Progenitor cell of endocrine pancreas (in vitro differentiated cells): ENCODE measurements at places on chromosomes 1 and 21. TPM values are rescaled to one million over a fixed set of nuclear protein-coding genes. Genes with fewer than 3 reads are reported as not detected.

LDLRAD1 gene
- 0.20 and 0.84 TPM in 2 replicates for total RNA-seq

IGSF21 gene
- total RNA-seq = not detected in 2 replicates

TRAPPC10 gene
- total RNA-seq = 40.4 and 42.7 TPM in 2 replicates

PGLYRP4 gene
- total RNA-seq = not detected in 2 replicates

LAMB3 gene
- total RNA-seq = 10.7 and 12.5 TPM in 2 replicates

NUAK2 gene
- total RNA-seq = 4.5 and 5.6 TPM in 2 replicates

MTARC1 gene
- 37.1 and 40.5 TPM in 2 replicates for total RNA-seq

DNA sequence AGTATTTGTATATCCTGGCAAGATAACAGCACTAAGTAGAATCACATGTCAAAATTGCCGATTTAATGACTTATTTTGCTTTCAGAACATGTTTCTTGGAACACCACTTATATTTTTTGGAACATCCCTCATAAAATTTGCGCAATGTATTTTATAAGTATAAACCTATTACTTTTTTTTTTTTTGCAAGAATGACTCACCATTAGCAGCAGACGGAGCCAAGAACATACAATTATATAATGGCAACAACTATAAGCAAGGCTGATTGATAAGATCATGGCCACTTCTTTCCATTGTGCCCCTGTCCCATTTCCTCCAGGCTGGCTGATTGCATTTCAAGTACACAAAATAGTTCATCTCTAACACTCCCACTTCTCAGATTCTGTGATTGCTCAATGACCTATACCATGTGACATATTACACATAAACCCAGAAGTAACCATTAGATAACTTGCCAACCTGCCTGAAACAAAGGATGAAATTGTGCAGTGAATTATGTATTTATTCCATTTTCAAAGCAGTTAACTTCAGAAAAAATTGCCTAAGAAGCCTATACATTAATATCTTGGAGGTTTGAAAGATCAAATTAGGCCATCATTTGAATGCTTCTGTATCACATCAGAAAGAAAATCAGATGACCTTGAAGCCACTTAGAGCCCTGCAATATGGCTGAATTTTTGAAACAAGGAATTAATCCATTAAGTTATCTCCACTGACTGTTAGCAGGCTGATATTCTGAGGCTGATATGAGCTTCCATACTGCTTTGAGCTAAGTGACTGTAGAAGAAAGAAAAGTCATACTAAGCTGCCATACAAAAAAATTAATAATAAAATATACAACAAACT is 77.8 kb upstream of the PRMT6 start:
- no peak overlapping the region for H3K27ac ChIP-seq
- no peaks in the 10 kb centered on the region for H3K36me3 ChIP-seq
- H3K4me3 ChIP-seq = no peak overlapping the region

- DNase-seq = peak; percentile 12
- H3K4me3 ChIP-seq = peak overlapping the region; percentile 86
- peak overlapping the region; percentile 96 for H3K27ac ChIP-seq
- H3K4me1 ChIP-seq = peaks cover 31% of the 10 kb centered on the region
Observed at GRCh38 chr1:67429528-67430357, 459 bp downstream of the SERBP1 start.

DNA sequence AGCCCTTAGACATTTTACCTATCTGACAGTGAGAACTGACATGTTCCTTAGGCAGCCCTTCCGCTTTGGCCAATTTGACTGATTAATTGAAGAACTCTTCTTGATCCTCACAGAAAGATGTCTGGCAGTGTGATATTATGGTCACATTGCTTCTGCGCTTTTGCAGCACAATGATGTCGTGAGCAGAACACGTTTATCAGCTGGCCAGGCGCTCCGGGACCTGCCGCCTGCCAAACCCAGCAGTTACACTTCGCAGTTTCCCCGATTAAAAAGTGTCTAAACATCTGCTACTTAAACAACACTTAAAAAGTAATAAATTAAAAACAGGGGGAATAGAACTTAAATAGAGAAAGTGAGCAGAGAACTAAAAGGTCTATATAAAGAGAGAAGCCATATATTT is 103.5 kb upstream of the ETS2 start:
- no peak for DNase-seq
- H3K27ac ChIP-seq = no peak overlapping the region
- H3K4me3 ChIP-seq = no peak overlapping the region
- no peaks in the 10 kb centered on the region for H3K36me3 ChIP-seq

DNA sequence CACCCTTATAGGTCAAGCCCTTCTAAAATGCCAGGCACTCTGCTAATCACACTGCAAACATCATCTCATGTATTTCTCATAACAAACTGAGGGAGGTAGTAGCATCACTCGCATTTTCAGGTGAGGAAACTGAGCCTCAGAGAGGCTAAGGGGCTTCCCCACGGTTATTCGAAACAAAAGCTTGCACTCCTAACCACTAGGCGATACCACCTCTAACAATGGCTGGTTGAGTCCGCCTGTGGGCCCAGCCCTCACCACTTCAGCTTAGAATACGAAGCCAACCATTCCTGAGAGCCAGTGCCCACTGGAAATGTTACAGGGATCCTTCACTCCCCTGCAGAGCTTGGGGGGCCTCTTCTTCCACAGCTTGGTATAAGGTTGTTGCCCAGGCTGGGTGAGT is 65.3 kb upstream of the TENT5C start:
- H3K36me3 ChIP-seq = no peaks in the 10 kb centered on the region
- H3K27me3 ChIP-seq = no peaks in the 10 kb centered on the region
- peaks cover 7% of the 10 kb centered on the region for H3K4me1 ChIP-seq
- H3K4me3 ChIP-seq = no peak overlapping the region
- no peak overlapping the region for H3K27ac ChIP-seq

GRCh38 chr1:227934476-227935313 is 13.0 kb downstream of the WNT9A start:
- H3K27ac ChIP-seq = no peak overlapping the region
- H3K27me3 ChIP-seq = peaks cover 15% of the 10 kb centered on the region
- no peak overlapping the region for H3K4me3 ChIP-seq
- H3K4me1 ChIP-seq = no peaks in the 10 kb centered on the region

DNA sequence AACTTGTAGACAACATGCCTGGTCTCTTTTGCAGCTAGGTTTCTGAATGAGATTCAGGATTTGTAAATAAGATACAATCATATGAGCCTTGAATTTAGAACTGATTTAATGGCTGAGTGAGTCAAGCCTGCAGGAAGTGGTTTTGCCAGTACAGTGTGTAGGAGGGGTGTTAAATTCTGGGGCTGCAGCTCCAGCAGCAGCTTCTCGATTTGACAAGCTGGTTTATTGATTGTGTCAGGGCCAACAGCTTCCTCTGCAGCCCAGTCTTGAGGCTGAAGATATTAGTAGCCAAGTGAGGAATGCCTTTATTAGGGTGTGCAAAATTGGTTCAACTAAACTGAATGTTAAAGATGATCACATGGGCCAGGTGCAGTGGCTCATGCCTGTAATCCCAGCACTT is 11.5 kb upstream of the PLA2G5 start:
- no peaks in the 10 kb centered on the region for H3K36me3 ChIP-seq
- no peak overlapping the region for H3K27ac ChIP-seq
- no peak overlapping the region for H3K4me3 ChIP-seq
- no peaks in the 10 kb centered on the region for H3K4me1 ChIP-seq
- H3K27me3 ChIP-seq = peaks cover 16% of the 10 kb centered on the region
- DNase-seq = no peak

DNA sequence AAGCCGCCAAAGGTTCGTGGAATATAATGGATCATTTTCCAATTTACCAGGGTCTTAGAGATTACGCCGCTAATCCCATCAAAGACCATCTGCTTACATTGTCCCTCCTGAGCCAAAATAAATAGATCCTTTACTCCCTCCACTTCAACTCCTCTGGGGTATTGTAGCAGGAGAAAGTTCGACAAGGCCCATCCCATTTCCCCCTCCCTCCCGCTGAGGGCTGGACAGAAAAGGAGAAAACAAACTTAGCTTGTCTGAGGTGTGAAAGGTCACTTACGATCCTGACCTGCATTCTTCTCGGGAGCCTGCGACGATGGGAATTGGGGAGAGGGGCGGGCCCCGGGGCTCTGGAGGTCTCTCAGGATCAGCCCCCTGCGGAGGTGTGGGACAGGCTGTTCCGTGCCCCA is 60.8 kb downstream of the MEF2D start:
- H3K27me3 ChIP-seq = peaks cover 92% of the 10 kb centered on the region
- no peak for DNase-seq
- H3K4me1 ChIP-seq = peaks cover 5% of the 10 kb centered on the region
- no peak overlapping the region for H3K27ac ChIP-seq
- H3K36me3 ChIP-seq = no peaks in the 10 kb centered on the region

- peaks cover 21% of the 10 kb centered on the region for H3K27me3 ChIP-seq
- H3K36me3 ChIP-seq = no peaks in the 10 kb centered on the region
- DNase-seq = no peak
- no peaks in the 10 kb centered on the region for H3K4me1 ChIP-seq
Observed at GRCh38 chr1:66729523-66729922, 22.7 kb upstream of the DYNLT5 start.

DNA sequence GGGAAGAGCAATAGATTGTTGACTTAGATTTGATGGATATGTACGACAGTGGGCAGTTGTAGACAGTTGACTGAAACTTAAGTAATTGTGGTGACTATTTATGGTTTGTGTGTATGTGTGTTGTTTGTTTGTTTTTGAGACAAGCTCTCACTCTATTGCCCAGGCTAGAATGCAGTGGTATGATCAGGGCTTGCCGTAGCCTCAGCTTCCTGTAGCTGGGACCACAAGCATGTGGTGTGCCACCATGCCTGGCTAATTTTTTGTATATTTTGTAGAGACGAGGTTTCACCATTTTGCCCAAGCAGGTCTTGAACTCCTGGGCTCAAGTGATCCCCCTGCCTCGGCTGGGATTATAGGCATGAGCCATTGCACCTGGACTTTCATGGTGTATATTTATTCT is 9.8 kb downstream of the SDHC start:
- H3K27ac ChIP-seq = no peak overlapping the region
- no peaks in the 10 kb centered on the region for H3K27me3 ChIP-seq
- peaks cover 9% of the 10 kb centered on the region for H3K36me3 ChIP-seq
- H3K4me3 ChIP-seq = no peak overlapping the region
- no peak for DNase-seq

DNA sequence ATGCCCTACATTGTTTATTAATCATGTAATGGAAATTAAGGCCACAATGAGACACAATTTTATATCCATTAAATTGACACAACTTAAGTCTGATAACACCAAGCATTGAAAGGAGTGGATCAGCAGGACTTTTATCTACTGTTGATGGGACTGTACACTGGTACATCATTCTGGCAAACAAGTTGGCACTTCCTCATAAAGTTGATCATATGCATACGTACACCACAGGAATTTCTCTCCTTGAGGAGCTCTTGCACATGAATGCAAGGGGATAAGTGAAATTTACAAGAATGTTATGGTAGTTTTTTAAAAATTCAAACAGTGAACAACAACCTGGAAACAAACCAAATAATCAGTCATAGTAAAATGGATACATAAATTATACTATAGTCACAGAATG is 20.1 kb downstream of the RAVER2 start:
- no peak for DNase-seq
- no peak overlapping the region for H3K4me3 ChIP-seq
- H3K4me1 ChIP-seq = peaks cover 13% of the 10 kb centered on the region
- H3K36me3 ChIP-seq = peaks cover 9% of the 10 kb centered on the region
- H3K27me3 ChIP-seq = no peaks in the 10 kb centered on the region

- H3K27ac ChIP-seq = no peak overlapping the region
- no peak for DNase-seq
- peaks cover 38% of the 10 kb centered on the region for H3K27me3 ChIP-seq
- no peak overlapping the region for H3K4me3 ChIP-seq
- H3K36me3 ChIP-seq = no peaks in the 10 kb centered on the region
- peaks cover 29% of the 10 kb centered on the region for H3K4me1 ChIP-seq
Observed at GRCh38 chr1:54904476-54905048, 17.6 kb upstream of the DHCR24 start.

GRCh38 chr1:201396861-201397464 is 2.2 kb downstream of the LAD1 start:
- peaks cover 44% of the 10 kb centered on the region for H3K4me1 ChIP-seq
- H3K27me3 ChIP-seq = no peaks in the 10 kb centered on the region
- peak overlapping the region; percentile 45 for H3K27ac ChIP-seq
- DNase-seq = peak; percentile 48
- H3K4me3 ChIP-seq = peak overlapping the region; percentile 75

DNA sequence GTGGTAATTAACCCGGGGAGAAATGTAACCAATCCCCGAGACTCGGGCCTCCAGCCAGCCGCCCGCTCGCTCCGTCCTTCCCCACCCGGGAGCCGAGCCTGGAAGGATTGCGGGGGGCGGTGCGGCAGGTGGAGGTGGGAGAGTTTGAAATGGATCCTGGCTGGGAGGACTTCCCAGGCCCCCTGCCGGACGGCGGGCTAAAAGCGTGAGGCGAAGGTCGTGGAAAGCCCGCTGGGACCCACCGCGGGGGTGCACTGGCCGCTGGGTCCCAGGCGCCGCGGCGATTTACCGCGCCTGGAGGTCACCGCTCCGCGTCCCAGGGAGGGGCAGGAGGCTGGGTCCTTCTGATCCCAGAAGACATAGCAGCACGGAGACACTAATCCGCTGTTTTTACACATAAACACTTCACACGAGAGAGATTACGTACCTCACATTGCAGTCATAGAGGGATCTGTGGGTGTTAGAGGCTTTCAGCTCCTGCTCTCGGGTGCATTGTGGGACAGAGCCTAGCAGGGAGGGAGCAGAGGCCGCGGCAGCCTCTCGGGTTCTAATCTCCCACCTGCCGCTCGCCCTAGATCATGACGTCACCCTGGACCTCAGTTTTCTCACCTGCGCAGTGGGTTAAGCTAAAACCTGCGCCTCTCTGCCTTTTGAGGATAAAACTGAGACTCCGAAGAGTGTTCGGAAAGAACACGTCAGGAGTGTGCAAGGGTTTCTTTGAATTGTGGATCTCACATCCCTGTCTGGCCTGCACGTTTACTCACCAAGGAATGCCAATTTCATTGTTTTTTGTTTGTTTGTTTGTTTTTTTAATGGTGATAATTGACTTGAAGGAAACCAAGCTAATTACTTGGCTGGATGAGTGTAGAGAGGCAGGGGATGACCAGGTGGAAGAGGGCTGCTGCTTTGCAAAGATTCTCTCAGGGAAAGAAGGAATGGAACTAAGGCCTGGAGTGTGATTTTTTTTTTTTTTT is 17.1 kb upstream of the TMEM9 start:
- H3K4me1 ChIP-seq = peaks cover 59% of the 10 kb centered on the region
- H3K36me3 ChIP-seq = no peaks in the 10 kb centered on the region
- DNase-seq = peak; percentile 79
- H3K27ac ChIP-seq = peak overlapping the region; percentile 98
- H3K27me3 ChIP-seq = no peaks in the 10 kb centered on the region
- peak overlapping the region; percentile 79 for H3K4me3 ChIP-seq

- no peak for DNase-seq
- H3K27ac ChIP-seq = no peak overlapping the region
- no peak overlapping the region for H3K4me3 ChIP-seq
Observed at GRCh38 chr1:118588566-118588965, 399.6 kb downstream of the TBX15 start.

DNA sequence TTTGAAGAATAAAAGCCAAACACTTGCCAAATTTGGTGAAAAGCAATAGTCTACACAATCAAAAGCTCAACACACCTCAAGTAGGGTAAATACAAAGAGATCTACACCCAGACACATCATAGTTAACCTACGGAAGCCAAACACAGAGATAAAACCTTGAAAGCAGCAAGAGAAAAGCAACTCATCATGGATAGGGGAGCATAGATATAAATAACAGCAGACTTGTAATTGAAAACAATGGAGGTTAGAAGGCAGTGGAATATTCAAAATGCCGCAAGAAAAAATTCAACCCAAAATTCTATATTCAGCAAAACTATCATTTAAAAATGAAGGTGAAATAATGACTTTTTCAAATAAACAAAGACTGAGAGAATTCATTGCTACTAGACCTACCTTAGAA is 105.1 kb downstream of the ITSN1 start:
- no peak for DNase-seq
- H3K36me3 ChIP-seq = peaks cover 39% of the 10 kb centered on the region

GRCh38 chr21:43884012-43884860 is 19.2 kb downstream of the AGPAT3 start:
- no peak overlapping the region for H3K4me3 ChIP-seq
- peak overlapping the region; percentile 71 for H3K27ac ChIP-seq
- DNase-seq = no peak
- no peaks in the 10 kb centered on the region for H3K27me3 ChIP-seq
- peaks cover 11% of the 10 kb centered on the region for H3K4me1 ChIP-seq
